ENCODE measurements at places on chromosomes 13 and 19.
A peak's percentile ranks its signal among the peaks of the same experiment; 100 is the strongest.

DNA sequence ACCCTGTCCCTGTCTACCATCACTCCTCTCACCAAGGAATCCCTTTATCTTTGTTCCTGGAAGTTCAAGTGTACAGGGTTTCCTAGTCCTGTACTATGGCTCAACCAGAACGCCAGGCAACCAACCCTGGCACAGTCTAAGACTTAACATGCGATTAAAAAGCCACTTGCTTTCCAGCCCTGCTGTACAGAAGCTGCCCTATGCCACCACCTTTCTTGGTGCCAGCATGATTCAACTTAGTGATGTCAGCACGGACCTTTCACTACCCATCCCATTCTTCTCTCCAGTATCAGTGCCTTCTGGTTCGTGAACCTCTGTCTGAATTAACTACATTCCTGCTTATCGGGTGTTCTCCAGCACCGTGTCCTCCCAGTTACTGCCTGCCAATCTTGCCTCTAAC, 151.1 kb downstream of the KLF12 start:
- no peak for DNase-seq

DNA sequence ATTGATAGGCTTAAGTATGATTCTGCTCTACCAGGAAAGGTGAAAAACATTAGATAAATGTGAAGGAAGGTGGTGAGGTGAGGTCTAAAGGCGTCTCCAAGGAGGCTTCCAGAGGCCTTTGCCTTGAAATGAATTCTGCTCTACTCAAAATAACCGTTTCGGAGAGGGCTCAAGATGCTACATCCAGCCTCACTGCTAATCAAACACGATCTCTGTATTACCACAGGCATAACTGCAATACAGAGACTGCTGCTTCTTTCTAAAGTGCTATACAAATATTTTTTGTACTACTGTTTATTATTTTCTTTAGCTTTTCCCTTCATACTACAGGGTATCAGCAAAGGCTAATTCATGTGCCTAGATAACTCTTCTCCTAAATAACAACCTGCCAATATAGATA, 16.8 kb downstream of the MBNL2 start:
- no peak for DNase-seq

DNA sequence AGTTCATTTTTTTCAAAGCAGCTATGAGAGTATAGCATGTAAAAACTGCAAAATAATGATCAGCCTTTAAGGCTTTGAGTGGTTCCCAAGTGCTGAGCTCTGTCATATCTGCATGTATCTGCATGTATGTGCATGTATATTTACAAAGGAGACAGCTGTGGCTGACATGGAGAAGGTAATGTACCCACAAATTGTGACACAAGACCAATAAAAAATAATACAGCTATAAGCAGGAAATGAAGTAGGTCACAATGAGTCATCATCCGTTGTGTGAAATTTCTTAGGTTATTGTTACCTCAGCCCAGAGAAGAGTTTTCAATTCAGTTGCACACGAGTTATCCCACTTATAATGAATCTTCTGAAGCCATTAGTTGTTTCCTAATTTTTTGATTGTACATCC, 60.9 kb upstream of the MED4 start:
- DNase-seq = no peak

DNA sequence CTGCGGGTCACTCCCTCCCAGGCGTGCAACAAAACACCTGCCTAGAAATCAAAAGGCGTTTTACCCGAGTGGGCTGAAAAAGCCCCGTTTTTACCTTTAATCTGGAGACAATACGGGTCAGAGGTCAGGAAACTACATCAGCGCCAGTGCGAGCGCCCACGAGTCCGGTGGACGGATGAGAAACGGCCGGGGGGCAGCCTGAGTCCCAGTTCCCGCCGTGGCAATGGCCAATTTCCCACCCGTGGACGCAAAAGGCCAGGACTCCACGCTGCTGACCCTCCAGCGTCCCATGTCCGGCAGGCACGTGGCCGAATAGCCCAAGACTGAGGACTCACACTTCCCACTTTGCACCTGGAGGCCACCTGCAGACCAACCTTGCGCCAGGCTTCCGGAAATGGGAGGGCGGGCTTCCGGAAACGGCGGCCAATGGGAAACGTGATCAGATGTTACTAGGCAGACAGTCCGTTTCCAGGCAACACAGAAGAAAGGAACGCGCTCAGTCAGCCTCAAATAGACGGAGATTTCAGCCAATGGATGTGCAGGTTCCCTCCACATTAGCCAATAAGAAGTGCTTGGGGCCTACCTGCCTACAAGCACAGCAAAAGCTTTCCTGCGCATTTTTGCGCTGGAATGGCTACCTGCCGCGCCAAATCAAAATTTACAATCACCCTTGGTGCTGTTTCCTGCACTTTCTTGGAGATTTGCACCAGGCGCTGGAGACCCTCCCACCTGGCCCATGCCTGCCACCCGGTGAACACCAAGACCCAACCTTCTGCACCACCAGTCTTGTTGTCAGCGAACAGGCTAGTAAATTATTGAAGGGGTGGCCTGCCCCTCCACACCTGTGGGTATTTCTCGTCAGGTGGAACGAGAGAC, 47.4 kb downstream of the ZFP14 start:
- peak; percentile 80 for DNase-seq

DNA sequence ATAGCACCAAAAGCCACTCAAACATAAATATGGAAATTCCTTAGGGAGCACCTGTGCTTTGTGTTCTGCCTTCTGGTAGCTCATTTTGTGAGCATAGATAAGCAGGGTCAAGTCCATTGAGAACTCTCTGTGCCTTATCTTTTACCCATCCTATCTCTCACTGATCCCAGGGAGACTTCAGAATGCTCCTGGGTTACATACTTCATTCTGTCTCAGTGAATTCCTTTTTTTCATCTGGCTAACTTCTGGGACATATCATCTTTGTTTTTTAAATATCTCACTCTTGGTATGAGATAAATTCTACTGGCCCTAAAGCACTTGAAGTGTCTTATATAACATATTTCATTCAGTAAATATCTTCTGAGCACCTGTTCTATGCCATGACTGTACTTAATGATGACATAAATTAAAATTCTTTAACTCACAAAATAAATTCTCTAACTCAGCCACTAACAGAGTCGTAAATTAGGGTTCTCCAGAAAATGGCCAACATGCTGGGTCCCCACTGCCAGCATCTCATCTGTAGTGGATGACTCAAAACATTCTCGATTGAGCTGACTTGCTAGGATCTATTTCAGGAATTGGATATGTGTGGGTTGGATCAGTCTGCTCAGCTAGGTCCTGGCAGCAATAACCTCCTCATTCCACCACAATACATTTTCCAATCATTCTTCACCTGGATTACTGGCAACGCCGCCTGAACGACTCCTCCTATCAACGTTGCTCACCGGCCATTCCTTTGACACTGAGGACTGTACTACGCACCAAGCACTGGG, 170.2 kb downstream of the FOXO1 start:
- DNase-seq = no peak

DNA sequence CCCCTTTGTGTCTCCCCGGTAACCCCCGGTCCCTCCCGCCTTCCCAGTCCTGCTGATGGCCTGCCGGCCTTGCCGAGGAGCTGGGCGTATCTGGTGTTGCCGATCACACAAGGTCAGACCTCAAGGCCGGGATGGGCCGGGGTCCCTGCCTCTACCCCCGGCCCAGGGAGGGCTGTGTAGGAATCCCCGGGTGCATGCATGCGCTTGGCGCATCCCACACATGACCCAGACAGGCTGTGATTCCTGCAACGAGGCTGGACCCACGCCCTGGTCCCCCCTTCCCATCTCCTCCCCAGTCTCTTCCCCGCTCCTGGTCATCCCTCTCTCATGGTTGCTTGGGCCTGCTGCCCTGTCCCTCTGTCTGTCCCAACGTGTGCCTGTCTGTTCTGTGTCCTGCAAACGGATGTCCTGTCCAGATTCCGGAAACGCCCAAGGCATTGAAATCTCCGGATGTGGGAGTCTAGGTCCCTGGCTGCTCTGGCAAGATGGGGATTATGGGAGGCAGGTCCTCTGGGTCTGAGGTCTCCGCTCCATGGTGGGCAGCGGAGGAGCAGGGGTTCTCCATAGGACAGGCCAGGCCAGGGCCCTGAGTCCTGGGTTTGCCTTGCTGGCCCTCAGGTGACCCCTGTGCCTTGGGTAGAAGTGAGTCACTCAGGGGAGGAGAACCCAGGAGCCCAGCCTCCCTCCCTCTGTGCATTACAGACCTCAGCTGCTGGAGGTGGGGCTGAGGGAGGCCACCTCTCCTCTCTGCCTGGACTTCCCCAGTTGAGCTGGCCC, 1.6 kb downstream of the PKN1 start:
- no peak for DNase-seq

DNA sequence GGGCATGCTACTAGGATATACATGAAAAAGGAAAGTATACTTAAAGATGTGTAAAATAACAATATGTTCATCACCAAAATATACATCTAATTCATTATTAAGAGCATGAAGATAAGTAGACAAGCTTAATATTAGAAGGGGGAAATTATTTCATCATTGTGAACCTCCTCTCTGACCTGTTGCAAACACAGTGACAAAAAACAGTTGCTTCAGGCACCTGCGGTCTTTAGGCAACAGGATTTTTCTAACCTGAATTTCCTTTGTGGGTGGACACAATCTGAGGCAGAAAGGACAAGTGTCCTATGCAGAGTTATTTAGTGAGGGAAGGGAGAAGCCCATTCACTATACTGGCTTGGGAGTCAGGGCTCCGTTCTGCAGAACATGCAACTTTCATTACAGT, 6.3 kb downstream of the FREM2 start:
- DNase-seq = no peak

- no peak for DNase-seq
Measured at GRCh38 chr13:50236898-50237318, 221.7 kb downstream of the KCNRG start.

DNA sequence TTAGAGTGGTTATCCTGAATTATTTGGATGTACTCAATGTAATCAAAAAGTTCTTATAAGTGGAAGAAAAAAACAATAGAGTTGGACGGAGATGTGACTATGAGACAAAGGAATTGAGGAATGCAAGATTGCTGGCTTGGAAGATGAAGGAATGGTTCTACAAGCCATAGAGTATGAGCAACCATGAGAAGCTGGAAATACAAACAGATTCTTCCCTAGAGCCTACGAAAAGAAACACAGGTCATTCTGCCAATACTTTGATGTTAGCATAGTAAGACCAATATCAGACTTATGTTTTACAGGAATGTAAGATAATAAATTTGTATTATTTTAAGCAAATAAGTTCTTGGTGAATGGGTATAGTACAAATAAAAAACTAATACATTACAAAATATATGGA, 249.2 kb downstream of the DIAPH3 start:
- DNase-seq = no peak

DNA sequence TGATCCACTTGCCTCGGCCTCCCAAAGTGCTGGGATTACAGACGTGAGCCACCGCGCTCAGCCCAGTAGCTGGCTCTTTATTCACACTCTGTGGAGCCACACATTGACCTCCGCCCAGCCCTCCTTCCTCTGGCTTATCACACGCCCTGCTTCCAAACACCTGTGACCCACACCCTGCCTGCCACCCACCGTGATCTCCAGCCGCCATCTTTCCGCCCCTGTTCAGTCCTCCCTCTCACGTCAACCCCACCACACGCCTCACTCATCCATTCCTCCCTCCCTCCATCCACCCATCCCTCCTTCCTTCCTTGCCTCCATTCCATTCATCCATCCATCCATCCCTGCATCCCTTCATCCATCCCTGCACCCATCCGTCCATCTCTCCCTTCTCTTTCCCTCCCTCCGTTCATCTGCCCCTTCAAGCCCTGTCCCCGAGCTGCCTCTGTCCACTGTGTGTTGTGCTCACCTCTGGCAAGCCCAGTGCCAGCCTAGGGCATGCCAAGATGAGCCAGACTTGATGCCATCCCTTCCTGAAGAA, 17.6 kb downstream of the ZNF296 start:
- DNase-seq = no peak

DNA sequence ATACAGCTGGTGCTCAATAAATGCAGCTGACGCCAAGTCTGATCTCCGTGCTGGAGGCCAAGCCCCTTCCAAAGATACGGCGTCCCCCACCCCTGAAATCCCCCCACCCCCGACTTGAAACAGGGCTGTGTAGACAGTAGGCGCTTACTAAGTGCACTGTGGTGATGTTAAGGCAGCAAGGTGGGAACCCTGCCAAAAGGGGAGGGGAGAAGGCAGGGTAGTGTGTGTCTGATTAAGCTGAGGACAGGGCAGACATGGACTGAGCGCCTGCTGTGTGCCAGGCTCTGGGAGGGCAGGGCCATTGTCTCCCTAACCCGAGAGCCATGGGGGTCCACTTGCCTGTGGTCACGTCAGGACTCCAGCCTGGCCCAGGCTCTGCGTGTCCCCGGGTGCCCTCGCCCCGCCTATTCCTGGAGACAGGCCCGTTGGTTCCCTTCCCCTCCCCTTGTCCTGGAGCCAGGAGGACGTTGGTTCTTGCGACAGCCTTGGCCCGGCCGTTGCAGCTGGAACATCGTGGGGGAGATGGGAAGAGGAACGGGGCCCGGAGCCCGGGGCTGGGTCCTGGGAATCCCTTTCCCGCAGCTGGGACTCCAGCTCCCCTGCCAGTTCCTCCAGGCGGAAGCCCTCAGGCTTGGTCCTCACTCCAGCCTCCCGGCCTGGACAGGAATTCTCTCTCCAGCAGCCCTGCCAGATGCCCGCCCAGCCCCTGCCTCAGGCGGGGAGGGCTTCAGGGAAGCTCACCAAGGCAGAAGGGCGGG, 1.7 kb upstream of the ELANE start:
- no peak for DNase-seq

DNA sequence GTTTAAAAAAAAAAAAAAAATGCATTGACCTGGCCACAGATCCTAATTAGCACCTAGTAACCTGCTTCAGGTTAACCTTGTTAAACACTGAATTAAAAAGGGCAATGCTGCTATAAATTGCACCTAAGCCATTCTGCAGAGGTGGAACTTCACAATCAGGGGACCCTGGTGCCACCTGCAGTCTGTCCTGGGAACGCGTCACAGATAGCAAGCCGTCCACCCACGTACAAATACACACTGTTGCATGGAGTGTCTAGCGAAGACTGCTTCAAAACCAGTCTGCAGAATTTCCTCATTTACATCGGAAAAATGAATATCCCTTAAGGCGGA, 169.3 kb downstream of the COL4A1 start:
- DNase-seq = no peak

- DNase-seq = no peak
Measured at GRCh38 chr13:23320926-23321534, 112.5 kb downstream of the SACS start.

DNA sequence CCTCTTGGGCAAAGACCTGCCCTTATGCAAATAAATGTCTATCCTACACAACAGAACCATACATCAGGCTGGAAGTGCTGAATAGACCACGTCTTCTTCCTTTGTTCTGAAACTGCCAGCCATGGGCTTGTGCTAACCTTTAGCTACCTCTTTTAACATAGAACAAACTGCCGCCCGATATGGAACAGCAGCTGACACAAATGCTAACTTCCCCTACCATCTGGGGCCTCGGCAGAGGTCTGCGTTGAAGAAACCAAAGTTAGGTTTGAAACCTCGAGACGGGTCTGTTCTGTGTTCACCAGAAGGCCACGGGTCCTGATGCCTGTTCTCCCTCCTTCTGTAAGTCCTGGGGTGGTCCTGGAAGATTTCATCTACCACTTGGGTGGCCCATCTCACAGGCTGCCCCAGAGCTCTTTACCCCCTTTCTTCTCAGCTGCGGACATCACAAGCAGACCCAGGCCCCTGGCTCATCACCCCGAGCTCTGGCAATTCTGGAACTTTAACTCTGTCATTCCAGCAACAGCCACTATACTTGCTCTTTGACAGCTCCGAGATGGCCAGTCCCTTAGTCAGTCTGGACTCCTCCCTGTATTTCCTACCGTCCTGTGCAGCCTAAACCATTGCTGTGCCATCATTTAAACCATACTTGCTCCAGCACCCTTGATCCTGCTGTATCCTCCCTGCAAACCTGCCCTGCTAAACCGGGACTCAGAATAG, 146.7 kb downstream of the USP12 start:
- DNase-seq = no peak

- no peak for DNase-seq
Measured at GRCh38 chr19:16180611-16181010, 4.6 kb upstream of the FAM32A start.
